Brain (organoid and tissue), 16 donors: ENCODE measurements at places on chromosomes 4 and X. TPM values are rescaled to one million over a fixed set of nuclear protein-coding genes. Genes with fewer than 3 reads are reported as not detected.

DNA sequence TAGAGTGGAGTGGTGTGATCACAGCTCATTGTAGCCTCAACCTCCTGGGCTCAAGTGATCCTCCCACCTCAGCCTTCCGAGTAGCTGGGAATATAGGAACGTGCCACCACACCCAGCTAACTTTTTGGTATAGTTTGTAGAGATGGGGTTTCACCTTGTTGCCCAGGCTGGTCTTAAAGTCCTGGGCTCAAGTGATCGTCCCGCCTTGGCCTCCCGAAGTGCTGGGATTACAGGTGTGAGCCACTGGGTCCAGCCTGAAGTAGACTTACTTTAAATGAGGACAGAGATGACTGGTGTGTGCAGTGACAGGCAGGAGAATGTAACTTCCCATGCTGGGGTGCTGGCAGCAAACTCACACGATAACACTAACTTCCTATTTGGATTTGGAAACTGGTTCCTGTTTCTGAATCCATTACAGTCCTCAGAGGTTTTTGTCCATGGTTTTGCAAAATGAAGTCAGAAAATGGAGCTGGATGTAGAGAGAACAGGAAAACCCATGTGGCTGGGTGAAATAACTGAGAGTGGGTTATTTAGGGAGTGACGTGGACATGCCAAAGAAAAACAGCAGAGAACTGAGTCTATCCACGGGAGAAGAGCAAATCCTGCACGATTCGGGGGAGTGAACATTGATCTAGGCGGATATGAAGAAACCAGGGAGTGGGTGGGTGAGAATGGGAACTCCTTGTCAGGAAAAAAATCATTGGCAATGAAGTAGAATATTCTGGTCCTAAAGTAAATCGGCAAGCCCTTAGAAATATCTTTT lies 95.6 kb downstream of the GATB start:
- no peak for DNase-seq

- no peak for DNase-seq
Measured at GRCh38 chr4:174016251-174016650, 267.2 kb downstream of the FBXO8 start.

DNA sequence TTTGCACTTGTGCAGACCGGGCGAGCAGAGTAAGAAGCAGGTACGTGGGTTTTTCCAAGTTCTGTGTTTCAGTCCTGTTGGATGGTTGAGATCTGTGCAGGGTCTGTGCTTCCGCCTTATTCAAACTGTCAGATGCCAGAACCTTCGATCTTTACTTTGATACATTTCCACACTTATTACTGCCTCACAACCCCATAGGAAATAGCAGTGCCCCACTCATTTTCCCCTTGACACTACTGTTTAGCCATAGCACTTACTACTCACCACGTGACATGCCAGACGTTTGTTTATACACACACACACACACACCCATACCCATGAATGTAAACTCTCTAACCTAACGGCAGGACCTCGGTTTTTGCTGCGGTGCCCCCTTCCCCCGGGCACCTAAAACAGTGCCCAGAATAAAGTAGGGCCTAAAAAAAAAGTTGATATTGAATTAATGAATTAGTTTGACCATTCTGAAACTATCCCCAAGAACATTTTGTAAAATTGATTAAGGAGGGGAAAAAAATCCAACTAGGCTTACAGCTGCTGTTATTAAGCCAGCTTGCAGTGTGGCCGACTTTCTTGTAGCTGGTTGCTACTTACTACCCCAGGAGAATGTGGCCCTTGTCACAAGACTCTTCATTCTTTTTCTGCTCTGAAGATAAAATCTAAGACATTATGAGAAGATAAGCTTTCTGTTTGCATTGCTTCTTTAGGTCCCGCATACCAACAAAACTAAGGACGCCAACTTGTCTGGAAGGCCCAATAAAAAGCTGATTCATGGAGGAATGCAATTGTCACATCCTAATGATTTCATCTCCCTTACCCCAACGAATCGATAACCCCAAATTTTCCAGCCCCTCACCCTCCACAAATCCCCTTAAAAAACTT lies 704 bp upstream of the SEPSECS start:
- no peak for DNase-seq

- no peak for DNase-seq
Measured at GRCh38 chr4:188396037-188396436, 256.8 kb downstream of the TRIML1 start.

- peak; percentile 25 for DNase-seq
Measured at GRCh38 chrX:82711457-82711856, 796.6 kb upstream of the POU3F4 start.

The ZNF711 gene
- polyA plus RNA-seq: 10.1 TPM

The WDR45 gene
- 67.6 TPM for polyA plus RNA-seq

The PRICKLE3 gene
- polyA plus RNA-seq: 2.1 TPM
